Stimulated activated CD4-positive, alpha-beta T cell treated with anti-CD3 and anti-CD28 coated beads, Interleukin-15, amount 100 ng/mL, for 48 hours (primary cell): ENCODE measurements at places on chromosomes 4 and X.

DNA sequence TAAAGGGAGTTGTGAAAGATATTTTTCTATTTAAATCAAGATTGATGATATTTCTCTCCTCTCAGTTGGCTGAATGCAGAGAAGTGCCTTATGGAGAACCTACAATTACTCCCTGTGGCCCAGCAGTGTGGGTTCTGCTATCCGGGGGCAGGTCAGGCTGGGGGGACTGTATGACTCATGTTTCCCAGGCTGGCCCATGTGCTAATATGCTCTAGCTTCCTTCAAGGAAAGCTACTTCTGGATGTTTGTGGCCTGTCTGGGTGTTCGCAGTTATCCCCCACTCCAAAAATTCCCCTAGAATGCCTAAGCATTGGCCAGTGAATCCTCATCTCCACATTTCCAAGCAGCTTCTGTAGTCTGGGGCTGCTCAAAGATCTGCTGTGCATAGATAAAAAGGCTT, 58.9 kb upstream of the SPP1 start:
- DNase-seq, result no peak

GRCh38 chrX:85309717-85310116, 65.9 kb downstream of the ZNF711 start:
- DNase-seq, result no peak

- DNase-seq, result no peak
Observed at GRCh38 chrX:23742174-23742696, 841 bp downstream of the ACOT9 start.

DNA sequence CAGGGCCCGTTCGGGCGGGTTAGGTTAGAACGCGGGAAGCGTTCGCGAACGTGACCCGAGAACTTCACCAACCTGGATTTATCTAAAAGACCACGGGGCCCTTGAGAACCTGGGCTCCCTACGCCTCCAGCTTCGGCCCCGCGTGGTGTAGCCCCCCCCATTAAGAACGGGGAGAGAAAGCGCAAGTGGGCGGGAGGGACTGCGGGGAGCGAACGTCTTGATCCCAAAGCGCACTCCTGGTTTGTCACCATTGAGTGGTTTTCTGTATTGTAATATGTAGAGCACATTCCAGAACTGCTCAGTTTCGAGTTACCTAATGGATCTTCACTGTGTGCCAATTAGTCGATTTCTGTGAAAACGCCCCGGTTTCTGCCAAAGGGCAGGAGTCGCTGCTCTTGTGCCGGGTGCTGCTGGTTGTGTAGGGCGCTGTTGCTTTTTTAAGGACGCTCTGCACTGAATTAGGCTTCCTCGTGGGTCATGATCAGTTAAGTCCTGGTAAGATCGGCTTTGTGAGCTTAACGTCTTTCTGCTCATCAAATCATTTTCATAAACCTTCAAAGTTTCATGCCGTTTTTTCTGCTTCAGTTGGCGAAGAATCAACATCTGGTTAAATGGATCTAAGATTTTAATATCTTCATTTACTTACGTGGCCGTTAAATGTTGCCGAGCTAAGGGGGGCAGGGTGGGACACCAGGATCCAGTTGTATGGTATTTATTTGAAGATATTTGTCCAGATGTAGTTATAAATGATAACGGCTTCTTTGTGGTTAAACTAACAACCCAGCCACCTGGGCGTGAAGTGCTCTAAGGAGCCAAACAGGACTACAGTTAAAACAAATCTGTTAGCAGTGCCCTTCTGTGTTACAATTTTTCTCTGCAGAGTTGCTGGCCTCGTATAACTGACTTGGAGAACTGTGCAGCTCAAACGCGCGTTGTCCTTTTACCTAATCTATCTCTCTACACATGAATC, 809 bp downstream of the MND1 start:
- DNase-seq, result peak; percentile 27

DNA sequence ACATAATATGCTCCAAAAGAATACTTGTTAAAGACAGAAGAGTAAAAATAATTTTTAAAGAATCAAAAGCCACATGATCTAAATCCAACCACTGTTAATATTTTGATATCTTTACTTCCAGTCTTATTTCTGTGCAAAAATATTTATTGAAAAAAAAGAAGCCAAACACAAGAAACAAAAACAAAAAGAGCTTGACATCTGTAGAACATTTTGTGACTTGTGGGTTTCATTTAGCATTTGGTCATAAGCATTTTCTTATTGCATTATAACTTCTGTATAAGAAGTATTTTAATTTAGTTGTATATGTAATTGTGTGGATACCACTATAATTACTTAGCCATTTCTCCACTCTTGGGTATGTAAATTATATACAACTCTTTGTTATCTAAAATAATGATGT, 63.1 kb downstream of the DIPK2B start:
- no peak for DNase-seq

GRCh38 chr4:7043284-7044136, at the start of gene TADA2B:
Gene TADA2B, plus strand, starts transcription at chr4:7043372. Its CDS starts 208 bp downstream, at chr4:7043580.
- peak; percentile 27 for DNase-seq

- no peak for DNase-seq
Observed at GRCh38 chr4:94519019-94519418, 67.3 kb downstream of the PDLIM5 start.

DNA sequence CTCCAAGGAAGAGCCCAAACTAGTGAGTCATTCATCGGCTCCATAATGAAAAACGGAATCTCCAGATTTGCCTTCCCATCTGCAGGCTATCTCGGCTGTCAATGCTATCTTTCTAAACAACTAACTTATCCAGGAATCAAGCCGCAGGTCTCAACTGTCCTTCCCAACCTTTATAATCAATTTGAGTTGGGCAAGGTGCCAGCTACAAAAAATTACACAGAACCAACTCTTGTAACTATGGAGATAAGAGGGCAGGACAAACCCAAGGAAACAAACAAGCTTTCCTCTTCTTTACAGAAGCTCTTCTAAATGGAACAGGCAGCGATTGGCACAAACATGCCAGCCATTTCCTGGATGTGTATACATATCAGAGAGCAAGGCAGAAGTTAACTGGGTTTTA, 61.2 kb upstream of the RAI2 start:
- no peak for DNase-seq

DNA sequence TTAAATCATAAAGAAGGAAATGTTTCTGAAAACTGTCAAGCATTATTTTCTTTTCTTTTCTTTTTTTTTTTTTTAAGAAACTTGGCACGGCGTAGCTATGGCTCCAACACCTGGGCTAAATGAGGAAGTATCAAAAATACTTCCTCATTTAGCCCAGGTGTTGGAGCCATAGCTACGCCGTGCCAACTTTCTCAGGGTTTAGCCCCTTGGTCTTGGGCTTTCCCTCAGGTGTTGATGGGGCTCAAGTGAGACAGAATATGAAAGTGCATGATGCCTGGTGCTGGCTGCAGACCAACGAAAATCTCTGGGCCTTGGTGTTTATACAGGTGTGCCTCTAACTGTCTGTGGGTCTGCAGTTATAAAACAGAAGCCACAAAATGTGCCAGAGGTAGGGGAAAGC, 132.7 kb downstream of the ARHGAP24 start:
- no peak for DNase-seq

DNA sequence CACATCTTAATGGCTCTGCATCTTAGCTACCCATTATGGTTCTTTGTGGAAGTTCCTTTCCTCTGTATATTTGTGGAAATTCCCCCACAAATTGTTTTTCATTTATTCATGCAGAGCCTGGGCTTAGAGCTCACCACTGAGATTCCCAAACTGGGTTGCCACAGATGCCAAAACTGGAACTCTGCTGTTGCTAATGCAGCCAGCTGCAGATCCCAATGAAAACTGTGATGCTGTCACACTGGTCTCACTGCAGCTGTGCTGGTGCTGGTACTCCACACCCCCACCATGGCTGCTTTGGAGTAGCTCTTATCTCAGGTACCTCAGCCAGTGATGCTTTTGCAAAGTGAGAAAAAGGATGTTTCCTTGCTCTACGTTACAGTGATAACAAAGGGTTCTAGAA, 87.7 kb downstream of the DCK start:
- DNase-seq, result no peak

DNA sequence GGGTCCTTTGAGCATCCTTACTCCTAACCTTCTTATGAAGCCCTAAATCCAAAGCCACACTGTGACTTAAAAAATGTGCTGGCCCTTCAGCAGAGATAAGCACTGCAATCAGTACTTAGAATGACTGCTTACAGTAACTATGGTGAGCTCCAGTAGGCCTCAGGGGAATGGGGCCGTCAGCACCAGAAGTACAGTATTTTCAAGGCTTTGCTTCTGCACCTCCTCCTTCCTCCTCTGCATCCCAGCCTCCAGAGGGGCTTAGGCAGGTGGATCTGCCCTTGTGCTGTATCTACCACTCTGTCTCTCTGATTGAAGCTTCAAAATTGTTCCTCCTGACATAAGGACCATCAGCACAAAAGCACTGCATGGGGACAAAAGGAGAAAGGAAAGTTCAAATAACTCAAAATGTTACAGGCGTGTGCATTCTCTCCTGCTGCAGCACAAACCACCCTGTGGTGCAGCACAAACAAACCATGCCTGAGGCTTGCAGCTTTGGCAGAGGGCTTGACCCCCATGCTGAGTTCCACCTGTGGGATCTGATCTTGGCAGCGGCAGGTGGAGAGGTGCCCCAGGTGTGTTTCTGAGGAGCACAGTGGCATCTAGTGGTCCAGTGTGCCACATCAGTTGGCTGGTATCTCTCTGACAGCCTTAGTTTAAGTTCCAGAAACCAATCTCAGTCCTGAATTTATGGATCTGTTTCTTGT, 164.7 kb downstream of the SOWAHB start:
- no peak for DNase-seq

- no peak for DNase-seq
Observed at GRCh38 chrX:8672176-8672575, 59.8 kb downstream of the ANOS1 start.

- no peak for DNase-seq
Observed at GRCh38 chrX:15158736-15159406, 111.0 kb downstream of the ASB9 start.

DNA sequence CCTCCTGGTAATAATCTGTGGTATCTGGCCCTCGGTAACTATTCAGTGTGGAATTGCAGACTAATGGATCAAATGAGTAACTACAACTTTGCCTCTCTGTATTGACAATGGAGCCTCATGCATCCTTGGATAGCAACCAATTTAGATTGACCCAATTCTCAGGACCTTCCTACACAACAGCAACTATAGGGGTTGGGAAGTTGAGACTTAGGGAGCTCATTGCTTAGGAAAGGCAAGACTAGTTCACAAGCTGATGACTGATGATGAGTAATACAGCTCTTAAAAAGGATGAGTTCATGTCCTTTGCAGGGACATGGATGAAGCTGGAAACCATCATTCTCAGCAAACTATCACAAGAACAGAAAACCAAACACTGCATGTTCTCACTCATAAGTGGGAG, 47.5 kb upstream of the KLHL13 start:
- DNase-seq, result no peak

- DNase-seq, result no peak
Observed at GRCh38 chr4:156710365-156711192, 261.0 kb downstream of the PDGFC start.

- no peak for DNase-seq
Observed at GRCh38 chr4:53175640-53176039, 190.2 kb downstream of the SCFD2 start.

GRCh38 chr4:187903700-187904099, 91.9 kb upstream of the ZFP42 start:
- DNase-seq, result no peak

- peak; percentile 12 for DNase-seq
Observed at GRCh38 chrX:108199691-108200090, 108.1 kb downstream of the ATG4A start.

DNA sequence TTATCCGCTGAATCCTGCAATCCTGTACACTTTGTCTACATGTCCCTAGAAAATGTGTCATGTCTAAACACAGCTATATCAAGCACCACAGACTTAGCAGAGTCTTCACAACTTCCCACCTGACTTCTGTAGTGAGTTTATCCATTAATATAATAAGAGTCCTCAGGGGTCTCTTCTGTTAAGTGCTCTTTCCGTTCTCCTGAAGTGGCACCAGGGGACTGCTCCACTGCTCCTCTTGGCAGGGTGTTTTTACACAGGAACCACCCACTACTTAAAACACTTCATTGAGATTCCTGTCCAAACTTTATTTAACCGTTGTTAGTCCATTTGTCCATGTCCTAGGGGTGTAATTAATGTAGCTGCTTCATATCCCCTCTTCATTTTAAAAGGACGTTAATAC, 1000.4 kb downstream of the STPG2 start:
- DNase-seq, result no peak

DNA sequence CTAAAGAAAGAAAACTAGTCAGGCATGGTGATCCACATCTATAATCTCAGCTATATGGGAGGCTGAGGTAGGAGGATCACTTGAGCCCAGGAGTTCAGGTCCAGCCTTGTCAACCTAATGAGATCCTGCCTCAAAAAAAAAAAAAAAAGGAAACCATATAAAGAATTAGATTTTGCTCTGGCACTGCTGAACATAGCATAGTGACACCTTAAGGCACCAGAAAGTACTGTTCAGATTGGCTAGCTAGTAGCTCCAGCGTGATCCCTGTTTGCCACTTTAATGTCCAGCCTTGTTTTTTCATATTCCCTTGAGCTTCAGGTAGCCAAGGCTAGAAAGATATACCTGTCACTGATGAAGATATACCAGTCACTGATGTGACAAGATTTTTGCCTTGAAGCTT, 34.1 kb downstream of the EXOC1 start:
- no peak for DNase-seq

GRCh38 chr4:105558277-105558676, 5.9 kb downstream of the ARHGEF38 start:
- no peak for DNase-seq

DNA sequence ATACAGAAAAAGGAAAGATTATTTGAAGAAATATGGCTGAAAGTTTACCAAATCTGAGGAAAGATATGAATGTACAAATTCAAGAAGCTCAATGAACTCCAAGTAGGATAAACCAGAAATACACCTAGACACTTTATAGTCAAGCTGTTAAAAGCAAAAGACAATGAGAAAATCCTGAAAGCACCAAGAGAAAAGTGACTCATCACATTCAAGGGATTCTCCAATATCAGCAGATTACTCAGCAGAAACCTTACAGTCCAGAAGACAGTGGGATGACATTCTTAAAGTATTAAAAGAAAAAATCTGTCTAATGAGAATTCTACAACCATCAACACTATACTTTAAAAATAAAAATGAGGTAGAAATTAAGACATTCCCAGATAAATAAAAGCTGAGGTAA, 223.8 kb upstream of the ZCCHC13 start:
- no peak for DNase-seq

GRCh38 chr4:3491681-3492405, 28.7 kb downstream of the DOK7 start:
- DNase-seq, result no peak
